ENCODE measurements at places on chromosomes 12 and 14.

DNA sequence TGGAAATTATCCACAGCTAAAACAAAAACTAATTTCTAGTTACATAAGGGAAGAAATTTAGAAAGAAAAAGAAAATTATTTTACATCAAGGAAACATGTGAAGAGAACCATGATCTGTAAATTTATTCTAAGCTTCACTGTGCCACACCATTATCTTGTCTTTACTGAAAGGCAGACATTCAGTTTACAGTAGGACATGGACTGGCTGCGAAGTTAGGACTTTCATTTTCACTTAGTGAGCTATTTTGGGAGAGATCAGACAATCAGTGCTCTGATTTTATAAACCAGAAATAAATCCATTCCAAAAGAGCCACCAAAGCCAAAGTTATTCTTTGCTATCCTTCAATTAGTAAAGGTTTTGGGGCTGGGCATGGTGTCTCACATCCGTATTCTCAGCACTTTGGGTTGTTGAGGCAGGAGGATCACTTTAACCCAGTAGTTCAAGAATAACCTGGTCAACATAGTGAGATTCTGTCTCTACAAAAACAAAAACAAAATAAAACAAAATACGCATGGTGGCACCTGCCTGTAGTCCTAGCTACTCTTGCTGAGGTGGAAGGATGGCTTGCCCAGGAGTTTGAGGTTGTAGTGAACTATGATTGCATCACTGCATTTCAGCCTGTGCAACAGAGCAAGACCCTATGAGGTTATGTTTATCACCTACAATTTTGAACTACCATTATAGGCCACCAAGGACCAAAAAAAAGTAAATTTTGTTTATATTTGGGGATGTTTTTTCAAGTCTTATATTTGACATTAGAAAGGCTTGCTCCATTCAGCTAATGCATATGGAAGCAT is 1084.8 kb upstream of the ATXN7L3B start:
- DNase-seq: no peak

DNA sequence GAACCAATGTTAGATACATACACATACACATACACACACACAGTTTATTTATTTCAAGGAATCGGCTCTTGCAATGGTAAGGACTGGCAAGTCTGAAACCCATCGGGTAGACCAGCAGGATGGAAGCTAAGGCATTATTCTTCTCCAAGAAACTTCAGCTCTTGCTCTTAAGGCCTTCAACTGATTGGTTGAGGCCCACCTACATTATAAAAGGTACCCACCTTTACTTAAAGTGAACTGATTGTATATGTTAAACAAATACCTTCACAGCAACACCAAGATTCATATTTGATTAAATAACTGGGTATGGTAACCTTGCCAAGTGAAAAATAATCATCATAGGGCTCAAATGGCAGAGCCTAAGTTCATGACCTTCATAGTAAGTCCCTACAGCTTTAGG is 695.5 kb downstream of the BCL11B start:
- no peak for DNase-seq

- no peak for DNase-seq
Observed at GRCh38 chr14:71061458-71061857, 154.2 kb downstream of the PCNX1 start.

DNA sequence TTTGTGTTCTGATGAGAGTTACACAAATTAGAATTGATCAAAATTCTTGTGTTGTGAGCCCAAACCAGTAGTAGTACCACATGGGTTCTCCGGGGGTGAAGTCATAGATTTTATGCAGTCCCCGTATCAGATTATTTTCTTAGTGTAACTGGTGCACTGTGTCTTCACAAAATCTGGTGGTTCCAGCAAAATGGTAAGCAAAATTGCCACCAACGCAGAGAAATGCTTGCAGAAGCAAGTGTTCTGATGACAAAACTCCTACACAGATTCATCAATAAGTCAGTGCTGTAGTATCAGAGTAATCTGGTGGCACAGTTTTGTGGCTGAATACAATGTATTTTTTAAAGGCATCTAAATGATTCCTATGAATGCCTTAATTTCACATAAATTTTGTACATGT is 1.3 kb upstream of the CACNA2D4 start:
- no peak for DNase-seq

DNA sequence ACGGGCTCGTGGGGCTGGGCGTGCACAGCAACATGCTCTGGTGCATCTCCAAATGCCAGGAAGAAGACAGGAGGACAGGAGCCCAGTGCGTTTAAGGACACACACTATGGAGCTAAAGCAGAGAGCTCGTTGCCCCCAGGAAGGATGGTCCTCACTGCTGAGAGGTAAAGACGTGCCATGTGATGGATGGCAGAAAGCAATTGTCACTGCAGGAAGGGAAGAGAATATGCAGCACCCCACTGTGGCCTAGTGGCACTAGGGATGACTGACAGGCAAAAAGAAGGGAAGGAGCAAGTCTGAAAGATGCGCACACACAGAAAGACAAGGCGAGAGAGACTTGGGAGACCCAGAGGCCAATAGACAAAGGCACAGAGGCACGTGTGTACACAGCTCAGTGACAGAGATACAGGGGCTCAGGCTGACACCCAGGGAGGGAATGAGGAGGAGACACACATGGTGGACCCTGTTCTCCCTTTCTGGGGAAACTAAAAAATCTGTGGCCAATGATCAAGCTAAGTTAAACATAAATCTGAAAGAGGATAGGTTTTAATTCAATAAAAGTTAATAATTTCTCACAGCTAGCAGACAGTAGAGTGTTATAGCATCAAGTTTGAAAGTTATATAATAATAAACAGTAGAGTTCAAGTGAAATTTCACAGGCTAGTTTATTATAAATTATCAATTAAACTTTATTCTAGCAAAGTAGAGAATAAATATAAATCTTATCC is 78.8 kb downstream of the CRACR2A start:
- no peak for DNase-seq

DNA sequence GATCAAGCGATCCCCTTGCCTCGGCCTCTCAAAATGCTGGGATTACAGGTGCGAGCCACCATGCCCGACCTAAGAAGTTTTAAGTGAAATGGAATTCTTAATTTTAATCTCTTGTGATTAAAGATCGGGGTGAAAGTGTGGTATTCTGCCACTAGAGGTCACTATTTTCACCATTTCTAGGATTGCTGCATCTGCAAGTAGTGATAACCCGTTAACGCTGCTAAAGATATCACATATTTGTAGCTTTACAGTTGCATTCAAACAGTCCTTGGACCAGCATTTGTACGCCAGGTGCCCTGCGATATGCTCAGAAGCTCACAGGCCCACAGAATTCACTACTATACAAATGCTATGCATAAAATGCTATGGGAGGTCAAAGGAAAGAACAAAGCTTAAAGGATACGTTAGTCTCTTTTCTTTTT is 19.3 kb downstream of the CCDC62 start:
- DNase-seq: peak; percentile 47

DNA sequence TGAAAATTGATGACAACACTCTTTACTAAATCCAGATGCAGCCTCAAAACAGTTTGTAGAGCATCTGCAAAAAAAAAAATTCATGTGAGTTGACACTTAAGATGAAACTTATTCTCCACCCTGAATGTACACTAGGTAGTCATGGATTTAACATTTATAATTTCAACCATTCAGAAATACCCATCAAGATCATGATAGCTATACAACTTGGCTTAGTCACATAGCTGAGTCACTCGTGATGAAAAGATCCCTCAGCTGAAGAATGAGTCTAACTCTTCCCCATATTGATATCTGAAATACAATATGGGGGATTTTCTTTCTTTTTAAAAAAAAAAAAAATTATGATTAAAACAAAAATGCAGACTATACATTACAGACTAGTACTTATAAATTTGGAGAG is 104.8 kb upstream of the PLEKHG7 start:
- DNase-seq: peak; percentile 51

GRCh38 chr12:1046727-1047126 is 55.7 kb downstream of the ERC1 start:
- DNase-seq: no peak

GRCh38 chr12:8483079-8483478 is 27.3 kb downstream of the CLEC6A start:
- no peak for DNase-seq

GRCh38 chr14:25520821-25521220 is 470.9 kb upstream of the STXBP6 start:
- no peak for DNase-seq

DNA sequence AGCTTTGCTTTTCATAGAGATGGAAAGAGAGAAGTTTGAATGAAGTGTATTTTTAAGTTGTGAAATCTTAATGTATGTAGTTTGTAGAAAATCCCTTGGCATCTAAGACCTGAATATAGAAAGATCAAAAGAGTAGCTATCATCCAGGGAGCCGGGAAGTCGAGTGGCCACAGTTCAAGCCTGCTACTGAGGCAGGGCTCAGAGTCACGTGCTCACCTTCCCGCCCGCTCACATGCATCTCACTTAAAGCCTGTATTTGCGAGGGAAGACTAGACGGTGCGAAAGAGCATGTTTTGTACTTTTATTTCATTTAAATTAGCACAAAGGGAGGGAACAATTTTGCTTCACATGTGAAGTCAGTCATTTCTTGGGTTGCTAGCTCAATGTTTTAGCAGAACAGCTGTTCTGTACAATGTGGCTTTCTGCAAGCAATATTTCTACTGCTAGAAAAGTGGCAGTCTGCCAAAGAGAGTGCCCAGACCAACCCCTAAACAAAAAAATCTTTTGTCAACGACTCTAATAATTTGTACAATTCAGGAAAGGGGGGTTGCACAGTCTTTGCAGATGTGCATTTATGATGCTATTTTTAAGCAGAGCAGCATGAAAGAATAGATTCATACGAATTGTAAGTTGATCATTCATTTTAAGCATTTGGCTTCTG is 290.7 kb downstream of the NPAS3 start:
- peak; percentile 36 for DNase-seq

GRCh38 chr12:11884706-11885105 is 186.0 kb upstream of the BCL2L14 start:
- peak; percentile 55 for DNase-seq

GRCh38 chr14:102212356-102212755 is 72.7 kb downstream of the WDR20 start:
- DNase-seq: no peak

- DNase-seq: no peak
Observed at GRCh38 chr12:120979220-120979861, 998 bp downstream of the HNF1A start.

GRCh38 chr12:97306147-97306546 is 156.5 kb upstream of the RMST start:
- DNase-seq: no peak

GRCh38 chr14:56491299-56492285 is 88.0 kb upstream of the TMEM260 start:
- DNase-seq: peak; percentile 42

DNA sequence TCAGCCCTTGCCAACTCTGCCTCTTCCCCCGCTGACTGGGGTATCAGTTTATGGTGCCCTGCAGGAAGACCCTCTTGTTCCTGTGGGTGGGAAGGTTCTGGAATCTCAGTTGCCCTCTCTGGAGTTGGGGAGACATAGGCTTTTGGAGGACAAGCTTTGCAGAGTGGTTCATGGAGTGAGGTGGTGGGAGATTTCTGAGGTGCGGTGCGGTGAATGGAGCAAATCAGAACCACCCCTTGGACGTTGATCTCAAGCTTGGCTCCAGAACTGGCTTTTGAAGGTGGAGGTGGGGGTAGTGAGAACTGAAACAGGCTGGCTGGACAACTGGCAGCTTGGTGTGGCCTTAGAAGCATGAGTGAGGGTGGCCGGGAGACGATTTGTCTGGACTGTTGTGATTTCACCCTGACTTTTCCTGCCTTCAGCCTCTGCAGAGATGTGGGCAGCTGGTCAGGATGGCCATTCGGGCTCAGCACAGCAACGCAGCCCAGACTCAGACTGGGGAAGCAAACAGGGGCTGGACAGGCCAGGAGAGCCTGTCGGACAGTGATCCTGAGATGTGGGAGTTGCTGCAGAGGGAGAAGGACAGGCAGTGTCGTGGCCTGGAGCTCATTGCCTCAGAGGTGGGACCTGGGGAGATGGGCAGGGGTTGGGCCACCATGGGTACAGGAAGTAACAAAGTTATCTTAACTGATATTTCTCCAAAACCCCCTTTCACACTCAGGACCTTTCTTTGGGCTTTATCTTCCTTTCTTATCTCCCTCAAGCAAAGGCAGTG is 1.1 kb downstream of the SHMT2 start:
- DNase-seq: no peak

- no peak for DNase-seq
Observed at GRCh38 chr12:108711489-108712164, 19.7 kb downstream of the CORO1C start.

- DNase-seq: no peak
Observed at GRCh38 chr12:82659343-82660207, 27.1 kb upstream of the TMTC2 start.

GRCh38 chr12:118404876-118405521 is 28.6 kb downstream of the SUDS3 start:
- peak; percentile 47 for DNase-seq

DNA sequence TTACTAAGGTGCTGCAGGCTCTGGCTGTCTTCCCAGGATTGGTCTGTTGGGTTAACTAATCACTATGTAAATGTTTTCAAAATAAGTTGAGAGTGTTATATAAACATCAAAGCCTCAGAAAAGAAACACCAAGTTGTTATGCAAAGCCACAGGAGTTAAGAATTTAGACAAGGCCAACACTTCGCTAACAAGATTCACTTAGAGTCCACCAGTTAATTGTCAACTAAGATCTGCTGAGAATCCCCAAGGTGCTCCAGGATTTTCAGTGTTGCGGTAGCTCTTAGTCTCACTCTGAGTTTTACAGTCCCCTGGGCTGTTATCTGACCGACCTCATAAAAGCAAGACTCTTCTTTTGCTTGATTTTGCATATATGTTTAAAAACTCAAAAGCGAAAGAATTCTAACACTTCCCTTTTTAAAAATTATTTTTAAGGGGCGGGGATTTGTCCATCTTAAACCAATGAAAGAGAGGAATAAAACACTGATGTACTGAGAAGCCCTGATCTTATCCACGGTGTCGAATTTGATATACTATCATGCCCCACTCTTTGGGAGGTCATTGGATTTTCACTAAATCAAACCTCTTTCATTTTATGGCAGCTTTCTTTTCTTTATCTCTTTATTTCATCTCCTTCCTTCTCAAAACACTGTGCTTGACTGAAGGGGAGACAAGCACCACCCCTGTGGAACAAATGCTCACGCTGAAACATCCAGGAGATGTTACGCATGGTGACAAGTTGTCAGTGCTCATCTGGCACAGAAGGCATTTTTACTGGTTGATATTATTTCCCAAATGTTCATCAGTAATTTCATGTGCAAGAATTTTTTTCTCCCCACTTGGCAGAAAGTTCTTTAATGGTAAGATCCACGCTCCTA is 7.0 kb downstream of the NIN start:
- DNase-seq: no peak

Data from RPMI7951 (cell line).